ENCODE measurements at places on chromosomes 12 and 14.

GRCh38 chr12:18684430-18684829 lies 53.4 kb downstream of the PLCZ1 start:
- H3K4me3 ChIP-seq, result no peak overlapping the region
- H3K4me1 ChIP-seq, result no peaks in the 10 kb centered on the region
- DNase-seq, result no peak
- H3K27ac ChIP-seq, result no peak overlapping the region
- H3K36me3 ChIP-seq, result no peaks in the 10 kb centered on the region
- no peaks in the 10 kb centered on the region for H3K27me3 ChIP-seq

- no peak overlapping the region for H3K27ac ChIP-seq
- H3K4me1 ChIP-seq, result no peaks in the 10 kb centered on the region
- no peak overlapping the region for H3K4me3 ChIP-seq
- no peaks in the 10 kb centered on the region for H3K36me3 ChIP-seq
Measured at GRCh38 chr12:41802803-41803202, 341.9 kb downstream of the GXYLT1 start.

DNA sequence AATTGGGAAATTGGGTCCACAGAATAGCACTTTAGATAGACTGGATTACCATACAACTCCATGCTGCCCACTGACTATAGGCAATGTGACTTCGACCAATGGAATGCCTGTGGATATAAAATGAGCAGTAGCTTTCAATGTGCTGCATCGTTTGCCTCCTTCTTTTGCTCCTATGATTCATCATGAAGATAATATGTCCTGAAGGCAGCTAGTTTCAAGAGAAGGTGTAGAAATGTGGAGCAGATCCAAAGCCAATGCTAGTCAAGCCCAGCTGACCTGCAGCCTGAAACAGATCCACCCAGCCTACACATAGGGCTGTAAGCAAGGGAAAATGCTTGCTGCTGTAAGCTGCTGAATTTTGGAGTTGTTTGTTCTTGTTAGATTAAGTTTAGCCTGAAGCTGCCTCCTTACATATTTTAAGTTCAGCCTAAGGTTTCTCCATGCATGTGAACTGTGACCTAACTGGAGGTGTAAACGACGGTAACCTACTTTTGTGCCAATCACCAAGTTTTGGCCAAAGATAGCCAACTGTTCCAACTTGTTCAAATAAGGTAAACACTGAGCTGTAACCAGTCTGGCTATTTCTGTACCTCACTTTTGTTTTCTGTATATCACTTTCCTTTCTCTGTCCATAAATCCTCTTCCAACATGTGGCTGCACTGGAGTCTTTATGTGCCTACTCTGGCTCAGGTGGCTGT lies 169.1 kb upstream of the AVPR1A start:
- H3K27ac ChIP-seq, result no peak overlapping the region
- no peaks in the 10 kb centered on the region for H3K4me1 ChIP-seq
- H3K27me3 ChIP-seq, result no peaks in the 10 kb centered on the region
- DNase-seq, result no peak
- H3K4me3 ChIP-seq, result no peak overlapping the region

DNA sequence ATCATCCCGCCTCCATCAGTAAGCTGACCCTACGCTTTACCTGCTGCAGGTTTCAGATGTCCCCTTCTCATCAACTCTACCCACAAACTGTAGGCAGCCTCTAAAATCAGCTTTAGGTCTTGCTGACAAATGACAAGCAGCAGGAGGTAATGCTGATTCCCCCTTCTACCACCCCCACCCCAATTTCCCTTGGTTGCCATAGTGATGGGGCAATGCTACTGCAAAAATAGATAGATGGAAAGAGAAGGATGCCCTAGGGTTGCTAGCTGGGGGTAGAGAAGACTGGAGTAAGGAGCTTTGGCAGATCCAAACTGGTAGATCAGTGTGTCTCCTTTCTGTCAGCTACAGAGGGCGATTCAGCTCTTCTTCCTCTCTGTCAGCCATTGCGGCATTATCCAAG lies 19.8 kb upstream of the PDE1B start:
- no peaks in the 10 kb centered on the region for H3K4me1 ChIP-seq
- DNase-seq, result no peak
- no peak overlapping the region for H3K27ac ChIP-seq
- H3K4me3 ChIP-seq, result no peak overlapping the region

- H3K27ac ChIP-seq, result peak overlapping the region; percentile 94
- H3K4me1 ChIP-seq, result peaks cover 65% of the 10 kb centered on the region
- H3K27me3 ChIP-seq, result no peaks in the 10 kb centered on the region
- no peak overlapping the region for H3K4me3 ChIP-seq
- peak; percentile 57 for DNase-seq
- peaks cover 15% of the 10 kb centered on the region for H3K36me3 ChIP-seq
Measured at GRCh38 chr12:53052419-53053217, 2.8 kb downstream of the TNS2 start.

- peaks cover 51% of the 10 kb centered on the region for H3K36me3 ChIP-seq
- H3K27ac ChIP-seq, result no peak overlapping the region
- peaks cover 9% of the 10 kb centered on the region for H3K4me1 ChIP-seq
- no peaks in the 10 kb centered on the region for H3K27me3 ChIP-seq
Measured at GRCh38 chr12:64752833-64753238, 6.4 kb downstream of the GNS start.

GRCh38 chr14:67564236-67564635 lies 31.1 kb downstream of the PLEKHH1 start:
- no peak overlapping the region for H3K27ac ChIP-seq
- DNase-seq, result no peak
- no peaks in the 10 kb centered on the region for H3K27me3 ChIP-seq
- H3K36me3 ChIP-seq, result peaks cover 39% of the 10 kb centered on the region

DNA sequence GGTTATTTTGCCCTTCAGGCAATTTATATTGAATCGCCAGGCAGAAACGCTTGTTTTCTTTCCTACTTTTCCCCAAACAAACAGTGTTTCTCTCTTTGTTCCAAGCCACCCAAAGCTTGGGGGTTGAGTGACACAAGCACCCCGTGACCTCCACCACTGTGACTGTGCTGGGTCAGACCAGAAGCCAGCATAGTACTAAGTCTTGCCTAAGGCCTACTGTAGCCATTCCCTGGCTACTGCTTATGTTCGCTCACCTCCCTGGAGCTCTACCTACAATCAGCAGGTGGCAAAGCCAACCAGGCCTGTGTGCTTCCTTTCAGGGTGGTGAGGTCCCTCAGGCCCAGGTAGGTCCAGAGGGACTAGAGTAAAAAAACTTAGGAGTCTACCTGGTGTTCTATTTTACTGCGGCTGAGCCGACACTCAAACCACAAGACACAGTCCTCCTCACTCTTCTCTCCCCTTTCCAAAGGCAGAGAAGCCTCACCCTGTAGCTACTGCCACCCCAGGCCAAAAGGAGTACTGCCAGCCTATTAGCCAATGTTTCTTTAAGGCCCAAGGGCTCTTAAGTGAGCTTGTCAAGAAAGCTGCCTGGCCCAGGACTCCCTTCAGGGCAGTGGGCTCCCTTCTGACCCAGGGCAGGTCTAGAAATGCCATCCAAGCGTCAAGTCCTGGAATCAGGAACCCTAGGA lies 411.8 kb upstream of the MIS18BP1 start:
- no peak for DNase-seq
- H3K4me1 ChIP-seq, result no peaks in the 10 kb centered on the region
- H3K4me3 ChIP-seq, result no peak overlapping the region
- no peaks in the 10 kb centered on the region for H3K36me3 ChIP-seq

- DNase-seq, result no peak
- H3K27me3 ChIP-seq, result no peaks in the 10 kb centered on the region
- no peak overlapping the region for H3K4me3 ChIP-seq
- H3K4me1 ChIP-seq, result no peaks in the 10 kb centered on the region
- no peaks in the 10 kb centered on the region for H3K36me3 ChIP-seq
Measured at GRCh38 chr12:109758426-109759420, 45.1 kb downstream of the FAM222A start.

DNA sequence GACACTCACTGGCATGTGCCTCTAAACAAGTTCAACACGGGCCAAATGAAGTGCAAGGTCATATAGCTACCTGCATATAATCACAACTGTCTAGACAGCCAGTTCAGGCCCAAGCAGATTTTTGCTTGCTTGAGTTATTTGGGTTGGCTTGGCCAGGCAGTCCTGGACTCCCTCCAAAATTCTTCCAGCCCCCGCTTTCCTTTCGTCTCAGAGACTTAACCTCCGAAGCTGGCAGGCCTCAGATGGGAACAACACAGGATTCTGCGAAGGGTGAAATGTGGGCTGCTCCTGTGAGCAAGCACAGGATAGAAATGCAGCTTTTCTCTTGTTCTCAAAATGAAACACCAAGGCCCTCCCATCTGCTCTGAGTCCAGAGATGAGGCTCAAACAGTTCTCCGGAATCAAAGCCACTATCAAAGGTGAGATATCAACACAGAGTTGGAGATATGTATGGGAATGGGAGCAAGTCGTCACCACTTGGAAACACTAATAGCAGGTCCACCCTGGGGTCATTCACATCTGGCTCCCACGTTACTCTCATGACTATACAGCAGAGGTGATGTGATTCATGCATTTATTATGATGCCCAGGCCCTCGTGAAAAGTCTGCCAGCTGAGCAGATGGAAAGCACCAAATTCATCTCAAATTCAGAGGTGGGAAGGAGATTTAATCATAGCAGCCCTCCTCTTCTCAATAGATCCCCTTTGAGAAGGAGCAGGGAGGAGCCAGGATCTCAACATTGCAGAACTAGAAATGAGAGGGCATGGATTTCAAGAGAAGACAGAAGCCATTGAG lies 389.8 kb downstream of the NUAK1 start:
- H3K27ac ChIP-seq, result no peak overlapping the region
- H3K4me1 ChIP-seq, result no peaks in the 10 kb centered on the region
- no peak overlapping the region for H3K4me3 ChIP-seq
- no peaks in the 10 kb centered on the region for H3K36me3 ChIP-seq

Measured in large intestine (tissue), 12 donors.